ENCODE measurements at places on chromosomes 13 and 19.

DNA sequence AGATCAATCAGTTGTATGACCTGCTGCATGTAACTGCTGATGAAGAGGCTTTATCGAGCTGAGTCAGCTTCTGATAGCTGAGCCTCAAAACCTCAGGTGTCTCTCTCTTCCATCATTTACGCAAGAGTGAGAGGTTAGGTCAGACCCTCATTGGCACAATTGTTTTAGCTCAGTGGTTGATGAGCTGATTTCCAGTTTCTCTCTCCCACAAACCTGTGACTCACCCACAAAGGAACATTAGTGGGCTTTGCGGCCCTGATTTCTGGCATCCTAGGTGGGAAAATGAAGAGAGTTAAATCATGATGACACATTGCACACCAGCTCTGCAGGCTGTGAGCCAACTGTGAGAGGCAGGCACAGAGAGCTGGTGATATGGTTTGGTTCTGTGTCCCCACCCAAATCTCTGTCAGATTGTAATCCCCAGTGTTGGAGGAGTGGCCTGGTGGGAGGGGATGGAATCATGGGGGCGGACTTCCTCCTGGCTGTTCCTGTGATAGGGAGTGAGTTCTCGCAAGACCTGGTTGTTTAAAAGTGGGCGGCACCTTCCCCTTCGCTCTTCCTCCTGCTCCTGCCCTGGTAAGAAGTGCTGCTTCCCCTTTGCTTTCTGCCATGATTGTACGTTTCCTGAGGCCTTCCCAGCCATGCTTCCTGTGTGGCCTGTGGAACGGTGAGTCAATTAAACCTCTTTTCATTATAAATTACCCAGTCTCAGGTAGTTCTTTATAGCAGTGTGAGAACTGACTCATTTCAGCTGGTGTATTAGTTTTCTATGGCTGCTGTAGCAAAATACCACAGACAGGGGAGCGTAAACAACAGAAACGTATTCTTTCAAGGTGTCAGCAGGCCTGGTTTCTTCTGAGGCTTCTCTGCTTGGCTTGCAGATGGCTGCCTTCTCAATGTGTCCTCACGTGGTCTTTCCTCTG is 33.5 kb upstream of the TMTC4 start:
- DNase-seq = no peak

- no peak for DNase-seq
These were observed 90.4 kb downstream of the FGF14 start for GRCh38 chr13:102311419-102311796.

GRCh38 chr13:96678801-96679200 is 315.5 kb downstream of the OXGR1 start:
- no peak for DNase-seq

DNA sequence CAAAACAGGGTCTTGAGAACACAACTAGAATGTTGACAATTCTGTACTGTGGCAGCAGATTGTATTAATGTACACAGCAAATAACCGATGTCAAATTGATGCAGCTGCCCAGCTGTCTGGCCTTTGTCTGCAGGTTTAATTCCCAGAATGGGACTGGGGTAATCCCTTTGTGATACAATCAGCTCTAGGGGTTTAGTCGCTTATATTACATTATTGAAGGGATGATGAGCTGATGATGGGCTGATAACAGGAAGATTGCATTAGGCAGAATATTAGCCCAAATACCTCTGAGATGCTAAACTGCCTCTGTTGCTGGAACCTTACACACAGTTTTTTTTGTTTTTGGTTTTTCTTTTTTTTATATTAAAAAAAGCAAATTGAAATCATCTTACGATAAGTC is 265.0 kb downstream of the RBM26 start:
- DNase-seq = peak; percentile 11

DNA sequence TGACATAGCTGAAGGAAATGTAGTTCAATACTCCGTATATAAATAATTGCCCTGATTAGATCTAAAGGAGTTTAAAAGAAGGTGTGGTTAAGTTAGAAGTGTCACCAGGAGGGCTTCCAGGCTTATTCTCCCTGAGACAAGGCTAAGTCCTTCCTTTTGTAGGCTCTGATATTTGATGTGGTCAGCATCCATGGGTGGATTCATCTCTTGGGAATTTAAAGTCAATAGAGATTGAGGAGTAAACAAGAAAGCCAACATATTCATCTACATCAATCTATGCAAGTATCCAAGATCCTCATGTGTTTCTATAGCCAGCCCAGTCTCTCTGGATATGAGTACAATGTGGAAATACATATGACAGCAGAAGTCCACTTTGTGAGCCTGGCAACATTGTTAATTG is 76.8 kb downstream of the KCTD12 start:
- DNase-seq = no peak

DNA sequence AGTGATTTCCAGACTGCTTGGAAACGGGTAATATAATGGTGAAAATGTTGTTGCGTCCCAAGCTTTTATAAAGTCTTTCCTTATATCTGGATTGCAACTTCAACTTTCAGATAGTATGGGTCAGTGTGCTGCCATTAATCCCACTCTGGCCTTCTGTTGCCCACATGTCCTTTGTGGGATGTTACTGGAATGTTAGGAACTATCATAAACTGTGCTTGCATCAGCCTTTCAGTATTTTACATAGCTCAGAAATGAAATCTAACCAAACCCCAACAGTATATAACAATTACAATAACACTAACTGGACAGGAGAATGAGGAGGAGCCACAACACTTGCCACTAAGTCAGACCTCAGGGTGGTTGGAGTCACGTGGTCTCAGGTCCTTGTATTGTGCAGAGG is 78.9 kb downstream of the LNX2 start:
- no peak for DNase-seq

DNA sequence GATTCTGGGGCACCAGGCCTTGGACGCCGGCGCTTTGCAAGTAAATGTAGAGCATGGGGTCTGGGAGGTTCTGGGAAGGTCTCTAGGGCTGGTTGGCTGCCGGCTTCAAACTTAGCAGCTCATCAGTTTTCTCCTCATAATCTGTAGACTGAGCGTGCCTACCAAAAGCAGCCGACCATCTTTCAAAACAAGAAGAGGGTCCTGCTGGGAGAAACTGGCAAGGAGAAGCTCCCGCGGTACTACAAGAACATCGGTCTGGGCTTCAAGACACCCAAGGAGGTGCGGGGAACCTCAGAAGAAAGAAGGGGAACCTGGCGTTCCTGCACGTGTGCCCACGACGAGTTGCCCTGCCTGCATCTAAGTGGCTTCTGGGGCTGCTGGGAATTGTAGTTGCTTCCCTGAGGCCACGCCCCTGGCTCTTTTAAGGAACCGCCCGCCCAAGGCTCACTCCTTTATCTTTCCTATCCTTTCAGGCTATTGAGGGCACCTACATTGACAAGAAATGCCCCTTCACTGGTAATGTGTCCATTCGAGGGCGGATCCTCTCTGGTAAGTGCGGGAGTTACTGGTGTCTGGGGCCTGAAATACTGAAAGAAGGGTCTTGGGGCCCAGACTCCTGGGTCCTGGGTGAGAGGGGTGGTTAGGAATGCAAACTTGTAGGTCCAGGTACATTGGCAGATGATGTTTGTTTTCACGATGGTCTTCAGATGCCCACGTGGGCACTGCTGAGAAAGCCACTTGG is 984 bp downstream of the RPS11 start:
- peak; percentile 26 for DNase-seq

DNA sequence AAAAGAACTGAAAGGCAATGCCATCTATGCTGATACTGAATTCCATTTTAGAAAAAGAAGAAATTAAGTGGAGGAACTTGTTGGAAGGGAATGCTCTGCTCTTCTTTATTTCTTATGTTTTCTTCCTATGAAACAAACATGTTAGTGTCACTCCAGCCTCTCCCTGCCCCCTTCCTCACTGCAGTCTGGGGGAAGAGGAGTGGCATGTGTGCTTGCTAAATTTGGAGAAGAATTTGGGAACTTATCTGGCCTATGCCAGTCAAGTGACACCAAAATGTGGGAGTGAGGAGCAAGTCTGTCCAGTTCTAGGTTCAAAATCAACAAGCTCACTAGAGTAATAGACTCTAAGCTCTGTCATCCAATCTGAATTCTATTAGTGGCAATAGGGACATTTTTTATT is 214.6 kb downstream of the RBM26 start:
- no peak for DNase-seq

GRCh38 chr13:35163674-35164073 is 221.6 kb downstream of the NBEA start:
- no peak for DNase-seq

DNA sequence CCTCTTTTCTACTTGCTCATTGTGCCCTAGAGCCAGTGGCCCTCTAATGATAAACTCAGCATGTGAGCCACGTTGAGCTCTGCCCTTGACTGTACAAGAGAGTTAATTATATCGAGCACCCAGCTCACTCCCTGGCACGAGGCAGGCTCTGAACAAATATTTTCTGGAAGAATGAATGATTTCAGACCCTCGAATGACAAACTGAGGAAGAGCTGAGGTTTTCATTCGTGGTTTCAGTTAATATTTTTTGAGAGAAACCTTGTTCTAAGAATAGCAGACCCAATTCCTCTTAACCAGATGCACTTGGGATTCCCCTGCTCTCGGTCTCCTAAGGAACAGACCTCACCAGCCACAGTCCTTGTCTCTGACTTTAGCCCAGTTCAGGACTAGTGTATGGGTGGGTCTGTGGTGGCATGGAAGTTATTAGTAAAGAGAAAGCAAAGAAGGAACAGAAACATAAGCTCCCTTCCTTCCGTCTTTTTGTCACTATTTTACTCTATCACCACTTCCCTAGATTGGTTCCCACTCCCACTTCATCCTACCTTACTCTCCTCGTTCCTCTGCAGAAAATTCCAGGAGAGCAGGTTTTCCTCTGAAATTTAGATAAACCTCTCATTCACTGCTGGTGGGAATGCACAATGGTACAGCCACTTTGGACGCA is 22.1 kb upstream of the WDFY2 start:
- no peak for DNase-seq

- no peak for DNase-seq
These were observed 232.4 kb downstream of the POSTN start for GRCh38 chr13:37366044-37366770.

- DNase-seq = no peak
These were observed 7.1 kb upstream of the ZNF823 start for GRCh38 chr19:11745869-11746268.

- no peak for DNase-seq
These were observed 1.2 kb downstream of the MEDAG start for GRCh38 chr13:30907121-30907861.

- no peak for DNase-seq
These were observed 12.1 kb upstream of the CYP2A6 start for GRCh38 chr19:40862333-40862732.

DNA sequence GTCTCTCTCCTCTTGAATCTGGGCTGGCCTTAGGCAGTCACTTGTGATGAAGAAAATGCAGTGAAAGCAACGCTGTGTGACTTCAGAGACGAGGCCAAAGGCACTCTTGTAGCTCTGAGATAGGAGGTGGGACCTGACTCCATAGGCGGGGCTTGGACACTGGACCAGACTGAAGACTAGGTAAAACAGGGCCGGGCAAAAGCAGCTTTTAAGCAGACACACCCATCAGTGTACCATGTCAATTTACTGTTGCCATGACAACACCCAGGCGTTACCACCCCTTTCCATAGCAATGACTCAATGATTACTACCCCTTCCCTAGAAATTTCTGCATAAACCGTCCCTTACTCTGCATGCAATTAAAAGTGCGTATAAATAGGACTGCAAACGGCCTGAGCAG is 6.6 kb upstream of the EID2 start:
- DNase-seq = peak; percentile 30

DNA sequence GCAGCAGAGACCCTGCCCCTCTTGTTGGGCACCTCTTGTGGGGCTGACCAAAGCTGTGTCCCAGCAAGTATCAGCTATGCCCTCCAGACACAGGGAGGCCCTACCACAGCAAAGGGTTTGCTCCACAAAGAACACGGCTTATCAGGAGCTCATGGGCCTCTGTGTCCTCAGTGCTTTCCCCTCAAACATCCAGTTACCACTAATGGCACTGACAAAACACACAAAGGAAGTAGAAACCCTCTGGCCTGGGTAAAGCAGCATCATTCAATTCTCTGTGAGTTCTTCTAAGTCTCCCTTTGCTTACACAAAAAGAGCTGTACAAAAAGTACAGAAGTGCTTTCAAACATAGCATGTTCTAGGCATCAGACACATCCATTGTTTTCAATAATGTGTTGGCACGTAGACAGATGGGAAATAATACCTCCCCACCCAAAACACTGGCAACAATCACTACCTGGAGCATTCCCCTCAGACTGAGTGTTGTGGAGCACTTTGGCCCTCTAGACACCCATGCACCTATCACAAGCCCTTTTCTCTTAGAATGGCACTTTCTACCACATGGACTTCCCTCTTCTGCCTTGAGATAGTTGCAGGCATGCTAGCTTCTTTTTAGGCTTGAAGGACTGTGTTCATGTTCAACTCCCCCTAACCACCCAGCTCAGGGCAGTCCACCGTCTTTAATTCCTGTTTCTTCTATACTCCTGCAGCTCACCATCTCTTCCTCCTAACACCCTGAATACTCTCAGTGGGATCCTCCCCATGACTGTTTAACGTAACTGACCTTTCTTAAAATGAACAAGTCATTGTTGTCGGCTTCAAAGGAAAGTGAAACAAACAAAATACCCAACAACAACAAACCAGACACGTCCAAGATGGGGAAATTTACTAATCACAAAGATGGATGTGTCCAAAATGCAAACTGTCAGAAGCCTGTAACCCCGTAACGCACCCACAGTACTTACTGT is 43.5 kb downstream of the ATP7B start:
- no peak for DNase-seq
